Osteoblast (primary cell): ENCODE measurements at places on chromosomes 3 and 15. TPM values are rescaled to one million over a fixed set of nuclear protein-coding genes. Genes with fewer than 3 reads are reported as not detected.

GRCh38 chr3:133464573-133464972 lies 64.7 kb downstream of the BFSP2 start:
- no peak for DNase-seq
- H3K4me1 ChIP-seq, result peaks cover 17% of the 10 kb centered on the region
- no peak overlapping the region for H3K4me3 ChIP-seq

GRCh38 chr3:152977366-152977765 lies 142.4 kb downstream of the P2RY1 start:
- H3K4me1 ChIP-seq, result no peaks in the 10 kb centered on the region
- H3K4me3 ChIP-seq, result no peak overlapping the region
- no peaks in the 10 kb centered on the region for H3K36me3 ChIP-seq
- H3K27me3 ChIP-seq, result no peaks in the 10 kb centered on the region
- H3K27ac ChIP-seq, result no peak overlapping the region

POC1A gene
- 1.8 and 3.2 TPM in 2 replicates for total RNA-seq

- H3K27ac ChIP-seq, result peak overlapping the region; percentile 14
- H3K4me1 ChIP-seq, result peaks cover 33% of the 10 kb centered on the region
- H3K36me3 ChIP-seq, result no peaks in the 10 kb centered on the region
- H3K27me3 ChIP-seq, result no peaks in the 10 kb centered on the region
- H3K4me3 ChIP-seq, result no peak overlapping the region
Observed at GRCh38 chr3:178352326-178353005, 183.8 kb upstream of the KCNMB2 start.

- DNase-seq, result no peak
- no peaks in the 10 kb centered on the region for H3K36me3 ChIP-seq
- no peaks in the 10 kb centered on the region for H3K27me3 ChIP-seq
- peaks cover 34% of the 10 kb centered on the region for H3K4me1 ChIP-seq
- H3K4me3 ChIP-seq, result no peak overlapping the region
Observed at GRCh38 chr3:129663045-129663446, 56.6 kb upstream of the PLXND1 start.

CADM2 gene
- 0.29 TPM in 1 of 2 replicates, not detected in the other for total RNA-seq

- H3K27me3 ChIP-seq, result no peaks in the 10 kb centered on the region
- peaks cover 3% of the 10 kb centered on the region for H3K36me3 ChIP-seq
- H3K4me1 ChIP-seq, result peaks cover 12% of the 10 kb centered on the region
- DNase-seq, result no peak
- no peak overlapping the region for H3K4me3 ChIP-seq
- H3K27ac ChIP-seq, result no peak overlapping the region
Observed at GRCh38 chr15:71758711-71759110, 51.6 kb upstream of the NR2E3 start.

DNA sequence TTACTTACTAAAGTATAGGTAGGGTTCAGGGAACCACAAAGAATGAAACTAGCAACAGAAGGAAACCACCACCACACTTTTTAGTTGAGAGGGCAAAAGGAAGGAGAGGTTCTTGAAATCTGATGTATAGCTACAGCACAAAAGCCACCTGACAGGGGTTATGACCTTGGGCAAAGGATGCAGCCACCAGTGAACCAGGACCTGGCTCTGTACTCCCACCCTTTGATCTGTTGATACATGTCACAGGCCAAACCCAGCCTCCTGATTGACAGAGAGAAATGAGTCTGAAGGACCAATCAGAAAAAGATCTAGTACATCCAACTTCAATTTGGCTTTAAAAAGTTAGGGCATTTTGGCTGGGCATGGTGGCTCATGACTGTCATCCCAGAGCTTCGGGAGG lies 20.0 kb upstream of the BLM start:
- no peak overlapping the region for H3K4me3 ChIP-seq
- DNase-seq, result no peak
- H3K27me3 ChIP-seq, result no peaks in the 10 kb centered on the region
- H3K4me1 ChIP-seq, result no peaks in the 10 kb centered on the region

DNA sequence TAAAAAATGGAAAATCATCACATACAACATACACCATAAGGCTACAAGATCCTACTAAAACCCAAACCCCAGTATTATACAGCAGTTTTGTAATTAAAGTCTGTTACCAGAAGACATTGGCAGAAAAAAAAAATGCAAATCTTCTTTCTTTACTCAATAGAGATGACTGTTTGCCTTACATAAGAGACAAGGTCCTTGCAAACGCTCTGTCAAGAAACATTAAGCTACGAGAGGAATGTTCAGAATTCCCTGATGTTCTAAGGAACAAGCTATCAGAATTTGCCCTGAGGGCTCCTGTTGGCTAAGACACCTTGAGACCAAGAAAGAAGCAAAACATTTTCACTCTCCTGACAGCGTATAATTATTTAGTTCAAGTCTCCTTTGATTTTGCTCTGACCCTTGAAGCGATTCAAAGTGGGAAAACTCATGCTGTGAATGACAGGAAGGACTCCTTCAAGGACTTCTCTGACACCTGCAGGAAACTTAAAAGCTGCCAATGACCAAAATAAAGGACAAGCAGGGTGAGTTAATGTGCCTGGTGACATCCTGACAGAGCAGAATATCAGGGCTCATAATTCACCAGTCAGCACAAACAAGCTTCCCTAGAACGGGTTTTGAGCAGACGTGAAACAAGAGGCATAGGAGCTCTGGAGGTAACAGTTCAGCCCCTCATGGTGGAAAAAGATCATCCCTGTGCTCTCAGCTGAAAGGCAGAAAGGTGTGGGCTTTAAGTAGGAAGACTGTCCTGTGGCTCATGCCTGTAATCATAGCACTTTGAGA lies 2.5 kb downstream of the SCAMP2 start:
- H3K4me3 ChIP-seq, result no peak overlapping the region
- peaks cover 19% of the 10 kb centered on the region for H3K4me1 ChIP-seq
- no peaks in the 10 kb centered on the region for H3K27me3 ChIP-seq
- no peak for DNase-seq

- peaks cover 4% of the 10 kb centered on the region for H3K4me1 ChIP-seq
- no peaks in the 10 kb centered on the region for H3K27me3 ChIP-seq
- peaks cover 18% of the 10 kb centered on the region for H3K36me3 ChIP-seq
- H3K4me3 ChIP-seq, result no peak overlapping the region
Observed at GRCh38 chr15:57286446-57287122, 89.7 kb upstream of the CGNL1 start.

GRCh38 chr15:34620814-34621213 lies 37.4 kb upstream of the GOLGA8B start:
- no peak overlapping the region for H3K27ac ChIP-seq
- no peaks in the 10 kb centered on the region for H3K36me3 ChIP-seq
- H3K27me3 ChIP-seq, result peaks cover 22% of the 10 kb centered on the region

RFTN1 gene
- total RNA-seq, result 94.6 and 99.2 TPM in 2 replicates

- H3K4me1 ChIP-seq, result no peaks in the 10 kb centered on the region
- H3K27ac ChIP-seq, result no peak overlapping the region
- DNase-seq, result no peak
- peaks cover 5% of the 10 kb centered on the region for H3K27me3 ChIP-seq
- H3K36me3 ChIP-seq, result no peaks in the 10 kb centered on the region
- H3K4me3 ChIP-seq, result no peak overlapping the region
Observed at GRCh38 chr15:88932271-88932874, 19.2 kb upstream of the MFGE8 start.

STAB1 gene
- total RNA-seq, result 0.59 and 1.1 TPM in 2 replicates

NOX5 gene
- 0.29 and 0.36 TPM in 2 replicates for total RNA-seq

- H3K27ac ChIP-seq, result peak within 1 kb of the TSS; percentile 60
- H3K4me3 ChIP-seq, result peak within 1 kb of the TSS; percentile 86
- DNase-seq, result peak; percentile 100
- H3K27me3 ChIP-seq, result no peaks in the 10 kb centered on the region
Observed at GRCh38 chr3:127672429-127673190, at the start of gene ABTB1. Gene ABTB1, plus strand, starts transcription at chr3:127672952. Its CDS starts 74 bp downstream, at chr3:127673026.

DNA sequence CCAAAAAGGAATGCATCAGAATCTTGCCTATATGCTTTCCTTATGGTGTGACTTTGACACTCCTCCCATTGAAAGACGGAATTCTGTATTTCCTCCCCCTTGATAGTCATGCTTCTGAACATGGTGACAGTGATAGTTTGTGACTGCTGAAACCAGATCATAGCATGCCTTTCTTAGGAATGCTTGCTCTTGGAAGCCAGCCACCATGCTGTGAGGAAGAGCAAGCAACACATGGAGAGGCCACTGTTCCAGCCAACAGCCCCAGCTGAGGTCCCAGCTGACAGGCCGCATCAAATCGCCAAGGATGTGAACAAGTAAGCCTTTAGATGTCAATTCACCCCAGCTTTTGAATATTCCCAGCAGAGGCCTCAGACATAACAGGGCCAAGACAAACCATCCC lies 100.1 kb downstream of the IGF2BP2 start:
- peaks cover 4% of the 10 kb centered on the region for H3K36me3 ChIP-seq
- H3K27ac ChIP-seq, result no peak overlapping the region
- H3K4me1 ChIP-seq, result peaks cover 22% of the 10 kb centered on the region
- H3K27me3 ChIP-seq, result no peaks in the 10 kb centered on the region
- peak; percentile 6 for DNase-seq

WDR76 gene
- total RNA-seq, result 6.5 and 7.6 TPM in 2 replicates

GRCh38 chr3:170079536-170080165 lies 41.9 kb downstream of the GPR160 start:
- peaks cover 17% of the 10 kb centered on the region for H3K36me3 ChIP-seq
- no peak overlapping the region for H3K4me3 ChIP-seq
- H3K4me1 ChIP-seq, result peaks cover 7% of the 10 kb centered on the region
- H3K27ac ChIP-seq, result no peak overlapping the region
- no peaks in the 10 kb centered on the region for H3K27me3 ChIP-seq
- no peak for DNase-seq

DNA sequence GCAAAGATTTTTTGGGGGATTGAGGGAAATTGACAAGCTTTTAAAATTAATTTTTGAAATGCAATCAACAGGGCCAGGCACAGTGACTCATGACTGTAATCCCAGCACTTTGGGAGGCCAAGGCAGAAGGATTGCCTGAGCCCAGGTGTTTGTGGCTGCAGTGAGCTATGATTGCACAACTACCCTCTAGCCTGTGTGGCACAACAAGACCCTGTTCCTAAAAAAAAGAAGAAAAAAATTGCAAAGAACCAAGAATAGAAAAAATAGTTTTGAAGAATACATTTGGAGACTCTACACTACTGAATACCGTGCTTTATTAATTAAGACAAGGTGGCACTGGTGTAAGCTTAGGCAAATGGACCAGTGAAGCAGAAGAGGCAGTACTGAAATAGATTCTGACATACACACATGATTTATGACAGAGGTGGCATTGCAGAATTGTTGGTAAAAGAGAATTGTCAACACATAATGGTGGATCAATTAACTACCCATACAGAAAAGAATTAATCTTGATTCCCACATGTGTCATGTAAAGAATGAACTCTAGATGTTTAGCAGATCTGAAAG lies 443.3 kb upstream of the ATP11B start:
- no peak overlapping the region for H3K27ac ChIP-seq
- no peak for DNase-seq
- H3K36me3 ChIP-seq, result no peaks in the 10 kb centered on the region
- no peak overlapping the region for H3K4me3 ChIP-seq
- H3K27me3 ChIP-seq, result no peaks in the 10 kb centered on the region

- no peak for DNase-seq
- no peaks in the 10 kb centered on the region for H3K27me3 ChIP-seq
- no peaks in the 10 kb centered on the region for H3K36me3 ChIP-seq
- H3K27ac ChIP-seq, result no peak overlapping the region
Observed at GRCh38 chr15:92773340-92773739, 117.8 kb upstream of the FAM174B start.

GRCh38 chr3:131568460-131568859 lies 65.7 kb upstream of the MRPL3 start:
- DNase-seq, result no peak
- no peaks in the 10 kb centered on the region for H3K4me1 ChIP-seq
- H3K4me3 ChIP-seq, result no peak overlapping the region
- H3K27ac ChIP-seq, result no peak overlapping the region

FES gene
- 19.2 and 20.3 TPM in 2 replicates for total RNA-seq

DNA sequence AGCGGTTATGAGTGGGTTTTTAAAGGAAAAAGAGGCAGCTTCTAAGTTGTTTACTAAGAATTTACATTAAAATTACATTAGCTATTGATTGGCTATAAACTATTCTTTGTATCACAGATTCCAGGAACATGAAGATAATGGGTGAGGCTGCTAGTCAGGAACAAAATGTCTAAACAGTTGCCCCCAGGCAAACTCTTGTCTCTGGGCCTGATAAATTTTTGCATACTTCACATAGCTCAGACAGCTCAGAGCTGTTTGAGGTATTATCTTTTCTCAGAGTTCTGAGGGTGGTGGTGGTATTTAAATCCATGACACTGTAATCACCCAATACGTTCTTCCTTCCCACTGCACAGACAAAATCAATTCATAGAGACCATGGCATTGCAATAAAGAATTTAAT lies 2.1 kb upstream of the HACD2 start:
- peaks cover 21% of the 10 kb centered on the region for H3K4me1 ChIP-seq
- H3K36me3 ChIP-seq, result peaks cover 3% of the 10 kb centered on the region
- H3K4me3 ChIP-seq, result no peak overlapping the region

DNA sequence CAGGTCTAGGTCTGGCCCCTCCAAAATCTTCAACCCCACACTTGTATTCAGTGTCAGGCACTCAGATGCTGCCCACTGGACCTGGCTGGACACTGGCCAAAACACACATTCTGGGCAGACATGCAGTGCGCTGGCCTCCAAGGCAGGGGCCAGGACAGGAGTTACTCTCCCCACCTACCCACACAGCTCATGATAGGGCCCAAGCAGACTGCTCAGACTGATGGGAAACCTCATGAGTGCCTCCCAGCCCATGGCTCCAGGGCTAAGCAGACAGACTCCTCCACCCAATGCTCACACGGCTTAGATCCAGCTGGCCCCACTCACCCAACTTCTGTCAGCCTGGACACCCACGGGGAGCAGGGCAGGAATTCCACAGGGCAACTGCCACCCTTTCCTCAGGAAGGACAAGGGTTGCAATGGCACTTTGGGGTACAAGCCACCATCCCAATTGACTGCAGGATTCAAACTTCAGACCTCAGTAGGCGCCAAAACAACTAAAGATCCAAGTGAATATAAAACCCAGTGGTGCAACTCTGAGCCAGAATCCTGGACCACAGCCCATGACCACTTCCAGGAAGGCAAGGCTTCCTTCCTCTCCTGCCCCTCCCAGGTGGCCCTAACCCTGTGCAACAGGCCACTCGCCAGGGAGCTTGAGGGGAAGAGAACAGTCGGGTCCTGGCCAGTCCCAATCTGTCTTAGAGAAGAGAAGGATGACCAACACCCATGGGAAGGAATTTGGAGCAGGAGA lies 1.4 kb downstream of the LTF start:
- DNase-seq, result no peak
- H3K27me3 ChIP-seq, result peaks cover 53% of the 10 kb centered on the region
- no peak overlapping the region for H3K27ac ChIP-seq
- H3K36me3 ChIP-seq, result no peaks in the 10 kb centered on the region

CGNL1 gene
- total RNA-seq, result 1.1 and 1.5 TPM in 2 replicates

GRCh38 chr15:25737218-25737643 lies 125.9 kb downstream of the ATP10A start:
- no peaks in the 10 kb centered on the region for H3K27me3 ChIP-seq
- peak; percentile 65 for DNase-seq
- peak overlapping the region; percentile 24 for H3K4me3 ChIP-seq
- peaks cover 3% of the 10 kb centered on the region for H3K36me3 ChIP-seq
- peak overlapping the region; percentile 57 for H3K27ac ChIP-seq
- H3K4me1 ChIP-seq, result peaks cover 20% of the 10 kb centered on the region

PLSCR1 gene
- 35.1 and 48.3 TPM in 2 replicates for total RNA-seq
